ENCODE measurements at places on chromosomes 2 and 18.

DNA sequence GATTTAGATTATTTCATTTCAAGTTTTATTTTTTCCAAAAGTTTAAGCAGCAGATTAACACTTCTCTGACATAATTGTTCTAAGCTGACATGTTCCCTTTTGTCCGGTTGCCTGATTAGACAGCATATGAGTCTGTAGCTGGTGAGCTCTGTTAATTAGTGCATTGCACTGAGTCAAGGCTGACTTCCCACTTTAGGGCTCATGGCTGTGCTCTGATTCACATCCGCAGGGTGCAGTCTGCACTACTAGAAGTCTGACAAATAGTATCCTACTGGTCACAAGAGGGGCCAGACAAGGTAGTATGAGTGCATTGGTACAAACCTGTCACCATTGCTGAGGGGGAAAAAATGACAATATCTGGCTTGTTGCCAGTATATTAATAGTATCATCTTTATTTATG, 443.9 kb upstream of the ZNF804A start:
- DNase-seq: no peak

DNA sequence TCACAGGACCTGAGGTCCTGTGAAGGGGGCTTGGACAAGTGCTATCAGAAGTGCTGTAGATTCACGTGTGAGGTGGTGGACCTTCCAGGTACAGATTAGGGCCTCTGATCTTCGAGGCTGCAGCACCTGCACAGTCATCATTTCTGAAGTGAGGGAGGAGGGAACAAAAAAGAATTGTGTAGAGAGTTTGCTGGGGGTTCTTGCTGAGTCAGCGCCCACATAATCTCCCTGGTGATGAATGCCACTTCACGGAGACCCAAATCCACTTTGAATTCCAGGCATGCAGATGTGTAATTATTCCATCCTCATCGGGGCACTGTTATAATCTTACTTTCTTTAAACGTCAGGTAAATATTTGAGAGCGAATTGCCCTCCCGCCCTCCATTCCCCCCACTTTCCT, 128.5 kb upstream of the CAPN13 start:
- DNase-seq: no peak

GRCh38 chr2:216741223-216741593, 45.9 kb upstream of the IGFBP5 start:
- no peak for DNase-seq

DNA sequence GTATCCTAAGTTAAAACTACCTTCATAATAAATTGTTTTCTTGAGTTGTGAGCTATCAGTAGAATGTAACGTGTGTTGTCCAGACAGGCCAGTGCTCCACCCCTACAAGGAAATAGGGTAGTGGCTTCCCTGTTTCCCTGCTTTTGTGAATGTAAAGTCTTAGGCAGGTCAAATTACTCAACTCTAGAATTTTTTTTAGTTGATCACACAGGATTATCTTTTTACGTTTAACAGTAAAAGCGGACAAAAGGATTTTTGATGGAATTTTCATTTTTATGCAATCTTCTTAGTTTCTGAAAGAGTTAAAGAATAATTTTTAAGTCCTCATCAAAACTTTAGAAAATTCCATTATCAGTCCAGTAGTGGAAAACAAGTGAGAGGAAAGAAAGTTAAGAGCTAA, 38.2 kb downstream of the GPD2 start:
- no peak for DNase-seq

- no peak for DNase-seq
These were observed 242.8 kb downstream of the TNS1 start for GRCh38 chr2:217759991-217760390.

DNA sequence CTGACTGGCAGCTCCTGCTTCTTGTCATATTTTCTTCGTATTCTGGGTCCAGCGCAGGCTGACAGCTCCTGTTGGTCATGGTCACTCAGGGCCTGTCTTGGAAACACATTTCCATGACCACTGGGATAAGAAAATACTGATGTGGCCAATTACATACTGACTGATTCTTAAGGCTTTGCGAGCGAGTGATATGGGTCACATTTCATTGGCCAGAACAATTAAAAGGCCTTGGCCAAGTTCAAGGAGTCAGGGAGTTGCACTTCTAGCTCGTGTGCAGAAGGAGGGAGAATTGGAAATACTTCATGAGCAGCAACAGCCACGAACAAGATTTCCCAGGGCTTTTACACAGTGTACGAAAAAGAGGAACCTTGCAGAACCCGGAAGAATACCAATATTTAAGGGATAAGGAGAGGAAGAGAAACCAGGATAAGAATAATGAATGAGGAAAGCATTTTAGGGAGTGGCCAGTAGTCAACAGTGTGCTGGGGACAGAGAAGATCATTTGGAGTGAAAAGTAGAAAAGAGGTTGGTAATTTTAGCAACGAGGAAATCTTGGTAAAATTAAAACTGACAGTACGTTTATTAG, 149.5 kb downstream of the ATP9B start:
- no peak for DNase-seq

- DNase-seq: no peak
These were observed 441.8 kb downstream of the NYAP2 start for GRCh38 chr2:225841314-225841713.

- DNase-seq: no peak
These were observed 584.3 kb upstream of the PIK3C3 start for GRCh38 chr18:41370740-41371139.

DNA sequence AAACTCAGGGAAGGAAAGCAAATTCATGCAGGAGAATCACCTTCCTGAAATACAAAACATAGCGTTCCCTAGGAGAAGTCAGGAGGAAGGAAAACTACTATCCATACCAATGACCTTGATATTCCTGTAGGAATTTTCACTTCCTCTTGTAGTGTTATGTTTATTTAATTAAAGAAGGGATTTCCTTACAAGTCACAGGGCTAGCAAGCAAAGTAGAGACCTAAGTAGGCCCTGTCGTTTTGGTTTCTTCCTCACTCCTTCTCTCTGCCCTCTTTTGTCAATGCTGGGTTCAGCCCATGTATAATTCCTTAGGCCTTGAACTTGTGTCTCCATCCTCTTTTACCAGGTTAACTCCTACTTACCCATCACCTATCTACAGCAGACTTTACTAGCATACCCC, 435.2 kb upstream of the LRATD1 start:
- no peak for DNase-seq
